Stimulated activated CD8-positive, alpha-beta memory T cell treated with anti-CD3 and anti-CD28 coated beads, Interleukin-15, amount 100 ng/mL, for 48 hours (primary cell): ENCODE measurements at places on chromosomes 6 and 20.
A peak's percentile ranks its signal among the peaks of the same experiment; 100 is the strongest.

DNA sequence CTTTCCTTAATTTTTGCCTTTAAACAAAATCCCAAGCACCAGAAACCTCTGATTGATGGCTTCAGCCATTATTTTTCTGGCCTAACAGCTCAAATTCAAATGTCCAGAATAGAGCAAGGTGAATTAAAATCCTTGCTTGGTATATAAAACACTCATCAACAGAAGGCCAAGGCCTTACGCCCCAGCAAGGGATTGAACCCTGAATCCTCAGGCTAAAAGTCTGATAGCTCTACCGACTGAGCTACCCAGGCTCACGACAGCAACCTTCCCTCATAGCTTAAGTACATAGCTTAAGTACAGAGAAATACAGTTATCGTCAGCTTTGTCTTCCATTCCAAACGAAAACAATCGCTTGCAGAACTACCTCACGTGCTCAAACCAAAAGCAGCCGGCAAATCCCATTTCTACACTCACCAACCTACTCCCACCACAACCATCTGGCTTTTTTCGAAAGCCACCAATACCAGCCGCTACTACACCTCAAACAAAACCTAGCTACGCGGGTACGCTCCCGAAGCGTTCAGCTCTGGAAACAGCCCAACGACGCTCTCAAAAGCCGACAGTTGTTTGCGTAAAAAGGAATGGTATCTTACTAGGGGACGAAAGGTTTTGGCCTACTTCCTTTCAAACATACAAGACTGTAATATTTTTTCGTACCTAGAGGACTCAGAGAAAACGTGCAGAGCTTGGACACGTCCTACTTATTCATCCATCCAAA is 167.5 kb downstream of the GPX5 start:
- no peak for DNase-seq

DNA sequence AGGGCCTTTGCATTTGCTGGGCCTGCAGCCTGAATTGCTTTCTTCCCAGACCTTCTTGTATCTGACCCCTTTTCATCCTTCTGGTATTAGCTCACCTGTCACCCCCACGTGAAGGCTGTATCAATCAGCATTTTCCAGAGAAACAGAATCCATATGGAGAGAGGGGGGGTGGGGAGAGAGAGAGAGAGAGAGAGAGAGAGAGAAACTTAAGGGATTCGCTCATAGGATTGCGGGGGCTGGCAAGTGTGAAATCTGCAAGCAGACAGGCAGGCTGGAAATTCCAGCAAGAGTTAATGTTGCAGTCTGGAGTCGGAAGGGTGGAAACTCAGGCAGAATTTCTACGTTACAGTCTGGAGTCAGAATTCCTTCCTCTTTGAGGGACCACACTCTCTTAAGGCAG is 410.7 kb upstream of the SULF2 start:
- DNase-seq = no peak

GRCh38 chr20:63553251-63553932 is 567 bp upstream of the FNDC11 start:
- DNase-seq = peak; percentile 73

DNA sequence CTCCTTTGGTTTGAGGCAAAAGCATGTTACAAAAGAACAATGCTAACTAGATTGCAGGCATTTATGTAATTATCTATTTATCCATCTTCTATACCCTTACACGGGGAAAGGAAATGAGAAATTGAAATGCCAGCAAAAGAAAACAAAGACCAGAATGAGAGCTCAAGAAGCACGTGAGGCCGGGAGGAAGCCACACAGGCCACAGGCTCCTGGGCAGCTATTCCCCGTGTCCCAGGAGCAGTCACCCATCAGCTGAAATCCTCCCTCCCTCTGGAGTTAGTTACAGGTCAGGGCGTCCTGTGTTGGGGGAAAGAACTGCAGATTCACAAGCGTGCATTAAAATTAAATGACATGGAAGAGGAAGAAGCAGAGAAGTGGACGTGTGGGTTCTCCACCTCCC is 64.7 kb upstream of the RPS6KA2 start:
- no peak for DNase-seq

DNA sequence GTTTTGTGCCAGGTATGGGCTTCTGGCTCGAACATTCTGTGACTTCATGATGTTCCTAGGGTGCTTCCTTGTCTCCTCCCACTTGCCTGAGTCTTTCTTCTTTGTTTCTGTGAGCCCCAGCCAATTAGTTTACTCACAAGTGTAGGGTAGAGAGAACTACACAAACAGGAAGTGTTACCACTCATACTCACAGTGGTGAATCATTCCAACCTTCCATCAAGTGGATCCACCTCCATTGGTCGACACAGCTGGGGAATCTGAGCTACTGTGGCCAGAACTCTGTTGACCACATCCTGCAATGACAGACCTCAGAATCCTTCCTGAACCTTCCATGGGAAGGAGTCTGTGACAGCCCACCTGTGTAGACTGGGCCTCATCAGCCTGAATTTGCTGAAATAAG is 76.8 kb downstream of the UNC5CL start:
- peak; percentile 1 for DNase-seq

- DNase-seq = no peak
Measured at GRCh38 chr20:57382516-57382915, 8.7 kb upstream of the RBM38 start.

DNA sequence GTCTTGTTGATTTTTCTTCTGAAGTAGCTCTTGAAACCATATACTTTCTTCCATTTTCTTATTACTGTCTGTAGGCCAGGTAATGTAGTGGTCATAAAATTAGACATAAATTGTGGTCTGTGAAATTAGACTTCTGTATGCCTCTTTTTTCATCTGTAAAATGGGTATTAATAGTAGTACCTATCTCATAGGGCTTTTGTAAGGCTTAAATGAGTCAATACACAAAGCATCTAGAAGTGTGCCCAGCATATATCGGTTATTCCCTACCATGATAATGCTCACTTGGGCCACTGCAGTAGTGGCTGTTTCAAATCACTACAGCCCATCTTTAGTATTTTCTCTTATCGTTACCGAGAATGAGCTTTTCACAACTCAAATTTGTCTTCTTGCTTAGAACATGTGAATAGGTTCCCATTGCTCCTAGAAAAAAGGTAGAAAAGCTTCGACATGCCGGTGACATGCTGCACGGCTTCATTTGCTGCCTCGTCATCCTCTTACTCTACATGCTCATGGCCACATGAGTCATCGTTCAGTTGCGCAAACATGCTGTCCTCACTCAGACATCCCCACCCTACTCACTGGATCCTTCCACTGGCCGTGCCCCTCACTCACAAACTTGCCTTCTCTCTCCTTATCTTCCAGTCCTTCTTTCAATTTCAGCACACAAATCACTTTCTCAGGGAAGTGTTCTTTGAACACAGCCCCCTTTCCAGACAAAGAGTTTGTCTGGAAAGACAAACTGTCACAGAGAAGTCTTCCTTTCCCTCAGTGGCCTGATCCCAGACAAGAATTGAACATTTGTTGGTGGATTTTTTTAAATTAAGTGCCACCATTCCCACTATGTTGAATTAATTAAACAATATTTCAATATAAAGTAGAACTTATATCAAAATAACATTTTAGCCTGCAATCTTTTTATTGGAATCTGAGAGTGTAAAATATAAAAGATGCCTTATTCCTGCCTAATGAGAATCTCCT is 32.2 kb upstream of the ERVFRD-1 start:
- no peak for DNase-seq

- no peak for DNase-seq
Measured at GRCh38 chr6:650098-650497, 6.8 kb downstream of the HUS1B start.

DNA sequence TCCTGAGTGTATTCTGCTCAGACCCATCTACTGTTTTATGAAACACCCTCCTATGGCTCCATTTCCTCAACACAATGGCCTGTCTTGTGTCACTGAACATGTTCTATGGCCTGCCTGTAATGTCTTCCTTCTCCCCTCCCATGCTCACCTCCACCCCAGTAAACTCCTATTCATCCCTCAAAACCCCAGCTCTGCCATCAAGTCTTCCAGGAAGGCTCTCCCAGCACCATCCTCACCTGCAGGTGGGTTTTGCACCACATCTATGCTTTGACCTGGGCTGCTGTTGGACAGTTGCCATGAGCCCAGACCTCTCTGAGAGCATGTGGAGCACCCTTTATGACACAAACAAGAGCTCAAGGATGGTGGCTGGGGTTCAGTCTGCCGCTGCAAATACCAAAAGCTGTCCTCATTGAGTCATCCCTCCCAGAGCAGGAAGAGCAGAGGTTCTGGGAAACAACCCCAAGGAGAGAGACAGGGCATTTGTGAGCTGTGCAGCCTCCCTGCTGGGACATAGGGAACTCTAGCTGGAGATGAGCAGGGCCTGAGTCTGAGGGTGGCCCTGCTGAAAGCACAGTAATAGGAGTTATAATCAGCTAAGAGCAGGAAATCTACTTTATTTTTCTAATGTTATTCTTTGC is 93.8 kb upstream of the CD93 start:
- DNase-seq = no peak

GRCh38 chr20:58481481-58482021 is 33.6 kb downstream of the APCDD1L start:
- peak; percentile 35 for DNase-seq

DNA sequence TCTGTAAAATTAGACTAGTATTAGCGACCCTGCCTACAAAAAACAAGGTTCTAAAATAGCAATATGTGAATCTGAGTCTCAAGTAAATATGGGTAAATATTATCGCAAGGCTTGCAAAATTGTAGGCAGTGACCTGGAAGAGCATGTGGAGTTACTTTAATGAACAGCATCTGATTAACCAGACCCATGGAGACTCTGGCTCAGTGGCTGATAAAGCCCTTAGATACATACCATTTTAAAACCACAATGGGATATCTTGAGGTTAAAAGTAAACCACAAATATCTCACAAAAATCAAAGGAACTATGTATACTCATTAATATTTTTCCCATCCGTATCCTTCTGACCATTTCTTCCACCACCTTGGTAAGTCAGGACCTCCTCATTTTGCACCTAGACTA is 187.0 kb downstream of the MTFR2 start:
- no peak for DNase-seq

GRCh38 chr20:44543358-44543757 is 21.5 kb upstream of the SERINC3 start:
- no peak for DNase-seq

- DNase-seq = no peak
Measured at GRCh38 chr20:20463933-20464374, 96.0 kb downstream of the INSM1 start.

DNA sequence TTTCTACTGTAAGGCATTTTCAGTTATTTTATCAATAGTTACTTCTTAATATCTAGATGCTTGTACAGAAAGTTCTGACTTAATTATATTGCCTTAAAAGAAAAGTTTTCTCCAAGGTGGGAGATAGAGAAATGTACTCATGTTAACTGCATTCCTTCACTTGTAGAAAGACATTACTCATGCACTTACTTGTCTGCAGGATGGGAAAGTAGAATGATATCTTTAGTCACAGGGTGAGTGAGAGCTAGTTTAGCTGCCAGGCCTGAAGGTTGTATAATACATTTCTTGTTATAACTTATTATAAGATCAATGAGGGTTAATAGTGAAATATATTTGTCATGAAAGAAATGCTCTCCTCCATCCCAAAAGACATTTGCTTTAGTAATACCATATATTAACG is 92.1 kb downstream of the CRYBG1 start:
- no peak for DNase-seq

DNA sequence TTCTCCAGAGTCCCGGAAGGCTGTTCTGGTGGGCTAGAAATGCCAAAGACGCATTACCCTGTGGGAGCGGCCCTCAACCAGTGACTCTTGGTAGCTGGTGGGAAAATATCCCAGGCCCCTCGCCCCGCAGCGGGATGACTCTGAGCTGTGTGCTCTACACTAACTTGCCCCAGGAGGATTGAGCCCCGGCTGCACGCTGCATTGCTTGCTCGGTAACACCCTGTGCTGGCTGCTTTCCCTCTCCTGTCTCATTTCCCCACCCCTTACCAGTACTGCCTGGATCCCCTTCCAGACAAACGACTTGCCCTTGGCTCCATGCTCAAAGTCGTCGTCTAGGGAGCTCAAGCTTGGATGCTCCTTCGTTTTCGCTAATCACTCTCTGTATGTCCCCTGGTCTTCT is 411.8 kb upstream of the SULF2 start:
- DNase-seq = no peak

GRCh38 chr20:10661261-10661660 is 12.5 kb downstream of the JAG1 start:
- no peak for DNase-seq

- DNase-seq = no peak
Measured at GRCh38 chr20:23313271-23313670, 37.3 kb upstream of the NXT1 start.
